ENCODE measurements at places on chromosomes 12 and 14. TPM values are rescaled to one million over a fixed set of nuclear protein-coding genes. Genes with fewer than 3 reads are reported as not detected.
A peak's percentile ranks its signal among the peaks of the same experiment; 100 is the strongest.

The TNFAIP2 gene
- total RNA-seq, result 24.5 TPM

The CCDC38 gene
- total RNA-seq, result not detected

The ACOT4 gene
- 0.63 TPM for total RNA-seq

The FOXA1 gene
- not detected for total RNA-seq

The MGAT4C gene
- 3.2 TPM for total RNA-seq

The SLC8A3 gene
- 1.3 TPM for total RNA-seq

The ATP6V1D gene
- 161 TPM for total RNA-seq

The RFX4 gene
- total RNA-seq, result not detected

The RPL10L gene
- total RNA-seq, result not detected

The OR6C2 gene
- total RNA-seq, result not detected

The MYF5 gene
- not detected for total RNA-seq

- DNase-seq, result no peak
- peaks cover 12% of the 10 kb centered on the region for H3K4me1 ChIP-seq
- no peak overlapping the region for H3K27ac ChIP-seq
- no peak overlapping the region for H3K4me3 ChIP-seq
Observed at GRCh38 chr12:69497308-69498026, 27.3 kb downstream of the FRS2 start.

DNA sequence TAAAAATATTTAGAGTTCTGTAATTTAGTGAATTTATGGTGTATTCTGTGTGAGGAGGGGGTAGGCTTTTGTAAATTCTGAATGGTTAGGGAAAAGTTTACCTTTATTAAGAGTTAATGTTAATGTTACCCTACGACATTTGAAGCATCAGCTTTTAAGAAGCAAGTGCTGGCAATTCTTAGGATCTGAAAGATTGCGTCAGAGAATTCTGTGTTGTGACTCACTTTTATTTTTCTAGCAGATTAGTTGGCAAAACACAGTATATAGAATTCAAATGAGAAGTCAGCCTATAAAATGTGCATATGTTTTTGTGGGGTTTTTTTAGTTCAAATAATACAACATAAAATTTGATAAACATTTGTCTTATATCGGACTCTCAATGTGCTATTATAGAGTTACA is 97.6 kb downstream of the RAD52 start:
- peaks cover 25% of the 10 kb centered on the region for H3K4me1 ChIP-seq
- no peaks in the 10 kb centered on the region for H3K27me3 ChIP-seq
- H3K36me3 ChIP-seq, result no peaks in the 10 kb centered on the region

GRCh38 chr14:104376202-104377140 is 203.1 kb upstream of the C14orf180 start:
- H3K4me1 ChIP-seq, result no peaks in the 10 kb centered on the region
- DNase-seq, result no peak
- no peaks in the 10 kb centered on the region for H3K36me3 ChIP-seq
- no peaks in the 10 kb centered on the region for H3K27me3 ChIP-seq

- H3K27ac ChIP-seq, result peak overlapping the region; percentile 38
- no peaks in the 10 kb centered on the region for H3K27me3 ChIP-seq
- no peaks in the 10 kb centered on the region for H3K36me3 ChIP-seq
- peak; percentile 73 for DNase-seq
Observed at GRCh38 chr14:104865631-104866441, 768 bp downstream of the CEP170B start.

DNA sequence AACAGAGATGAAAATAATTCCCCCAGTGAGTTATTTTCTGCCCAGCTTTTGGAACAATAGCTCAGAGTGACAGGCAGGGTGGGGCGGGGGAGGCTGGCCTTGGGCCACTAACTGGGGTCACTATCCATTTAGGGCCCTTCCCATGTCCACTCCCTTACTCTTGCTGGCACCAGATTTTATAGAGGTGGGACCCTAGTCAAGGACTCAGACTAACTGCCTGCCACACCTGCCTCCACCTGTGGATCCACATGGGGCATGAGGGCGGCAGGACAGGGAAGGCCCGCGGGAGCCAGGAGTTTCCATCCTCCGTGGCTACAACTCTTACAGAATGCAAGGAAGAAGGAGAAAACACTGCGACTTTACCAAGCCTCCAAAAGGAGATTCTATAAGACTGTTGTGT is 10.1 kb downstream of the VDR start:
- no peaks in the 10 kb centered on the region for H3K27me3 ChIP-seq
- H3K4me1 ChIP-seq, result no peaks in the 10 kb centered on the region
- no peak for DNase-seq
- H3K36me3 ChIP-seq, result no peaks in the 10 kb centered on the region

DNA sequence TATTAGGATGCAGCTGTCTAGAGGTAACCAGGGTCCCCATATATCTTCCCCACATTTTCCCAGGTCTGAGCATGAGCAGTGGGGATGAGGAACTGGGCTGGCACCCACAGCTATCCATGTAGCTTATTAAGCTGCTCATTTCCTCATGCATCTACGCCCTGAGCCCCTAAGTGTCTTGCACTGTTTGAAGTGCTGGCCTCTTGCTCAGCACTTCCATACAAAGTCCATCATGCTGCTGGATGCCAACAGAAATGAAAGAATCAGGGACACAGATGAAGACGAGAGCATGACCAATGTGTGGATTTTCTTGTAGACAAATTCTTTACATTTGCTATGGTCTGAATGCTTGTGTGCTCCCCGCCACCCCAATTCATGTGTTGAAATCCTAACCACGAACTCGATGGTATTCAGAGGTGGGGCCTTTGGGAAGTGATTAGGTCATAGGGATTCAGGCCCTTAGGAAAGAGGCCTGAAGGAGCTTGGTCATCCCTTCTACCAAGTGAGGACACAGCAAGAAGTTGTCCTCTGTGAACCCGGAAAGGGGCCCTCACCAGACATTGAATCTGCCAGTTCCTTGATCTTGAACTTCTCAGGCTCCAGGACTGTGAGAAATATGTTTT is 54.5 kb downstream of the C12orf75 start:
- peaks cover 6% of the 10 kb centered on the region for H3K4me1 ChIP-seq
- no peaks in the 10 kb centered on the region for H3K36me3 ChIP-seq
- no peak overlapping the region for H3K27ac ChIP-seq
- no peaks in the 10 kb centered on the region for H3K27me3 ChIP-seq
- DNase-seq, result no peak

GRCh38 chr14:99681101-99681831 is 2.8 kb upstream of the CYP46A1 start:
- H3K36me3 ChIP-seq, result no peaks in the 10 kb centered on the region
- H3K4me1 ChIP-seq, result no peaks in the 10 kb centered on the region
- no peaks in the 10 kb centered on the region for H3K27me3 ChIP-seq
- no peak overlapping the region for H3K27ac ChIP-seq
- H3K4me3 ChIP-seq, result no peak overlapping the region

GRCh38 chr14:95370076-95370475 is 50.4 kb upstream of the CLMN start:
- no peaks in the 10 kb centered on the region for H3K4me1 ChIP-seq
- H3K4me3 ChIP-seq, result no peak overlapping the region
- no peaks in the 10 kb centered on the region for H3K27me3 ChIP-seq
- DNase-seq, result no peak
- no peak overlapping the region for H3K27ac ChIP-seq

DNA sequence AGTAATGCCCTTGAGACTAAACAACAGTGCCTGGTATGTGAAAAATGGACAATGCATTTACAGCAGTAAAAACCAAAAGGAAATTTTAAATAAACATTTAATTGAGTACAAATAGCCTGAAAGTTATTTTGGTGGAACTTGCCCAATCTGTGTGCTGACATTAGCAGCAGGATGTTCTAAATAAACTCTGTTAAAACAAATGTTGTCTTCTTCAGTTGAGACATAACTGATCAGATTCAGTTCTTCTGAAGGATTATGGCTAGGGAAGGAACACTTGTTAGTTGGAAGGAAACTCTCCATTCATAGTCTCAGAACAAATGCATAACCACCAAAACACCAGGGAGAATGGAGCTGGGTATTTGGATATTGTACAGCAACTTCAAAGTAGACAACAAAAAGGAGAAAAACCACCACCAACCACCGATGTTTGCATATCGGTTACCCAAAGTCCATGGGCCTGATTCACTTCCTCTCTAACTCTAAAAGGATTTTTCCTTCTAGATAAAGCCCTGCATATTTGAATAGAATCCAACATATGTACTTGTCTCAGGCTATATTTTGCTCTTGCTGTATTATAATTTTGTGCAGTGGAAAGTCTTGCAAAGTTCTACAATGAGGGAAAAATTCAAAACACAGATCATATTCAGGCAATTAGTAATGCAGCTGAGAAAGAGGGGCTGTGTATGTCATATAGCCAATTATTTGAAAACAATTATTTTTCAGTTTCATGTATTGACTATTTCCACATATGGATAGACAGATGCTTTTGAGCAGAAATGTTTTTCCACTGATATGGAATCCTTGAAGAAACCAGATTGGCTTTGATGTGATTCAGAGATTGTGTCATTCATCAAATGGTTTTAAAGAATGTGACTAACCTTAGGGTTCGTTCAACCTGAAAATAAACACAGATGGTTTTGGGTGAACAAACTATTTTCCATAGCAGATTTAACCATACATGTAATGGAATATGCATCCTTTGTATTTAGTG is 152.2 kb upstream of the BMP4 start:
- H3K4me1 ChIP-seq, result no peaks in the 10 kb centered on the region
- H3K4me3 ChIP-seq, result no peak overlapping the region
- H3K36me3 ChIP-seq, result no peaks in the 10 kb centered on the region
- H3K27ac ChIP-seq, result no peak overlapping the region
- no peak for DNase-seq

DNA sequence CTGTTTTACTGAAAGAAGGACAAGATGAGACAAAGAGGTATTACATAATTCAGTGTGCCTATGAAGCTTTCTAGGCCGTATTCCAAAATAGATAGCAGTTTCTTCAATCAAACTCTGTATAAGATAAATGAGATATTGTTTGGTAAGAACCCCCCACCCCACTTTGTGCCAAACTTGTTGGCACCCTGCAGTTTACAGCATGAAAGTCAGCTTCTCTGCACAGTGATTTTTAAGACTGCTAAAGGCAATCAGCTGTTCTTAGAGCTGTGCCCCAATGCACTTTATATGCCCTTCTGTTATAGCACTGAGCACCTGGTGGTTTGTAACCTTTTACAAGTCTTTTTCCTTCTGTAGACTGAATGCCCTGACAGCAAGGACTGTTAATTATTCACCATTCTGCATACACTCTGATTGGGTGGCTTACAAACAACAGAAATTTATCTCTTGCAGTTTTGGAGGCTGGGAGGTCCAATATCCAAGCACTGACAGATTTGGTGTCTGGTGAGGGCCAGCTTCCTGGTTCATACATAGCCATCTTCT is 76.7 kb downstream of the ANO4 start:
- H3K36me3 ChIP-seq, result no peaks in the 10 kb centered on the region
- no peak overlapping the region for H3K27ac ChIP-seq
- no peak overlapping the region for H3K4me3 ChIP-seq
- H3K4me1 ChIP-seq, result no peaks in the 10 kb centered on the region
- no peaks in the 10 kb centered on the region for H3K27me3 ChIP-seq
- no peak for DNase-seq

DNA sequence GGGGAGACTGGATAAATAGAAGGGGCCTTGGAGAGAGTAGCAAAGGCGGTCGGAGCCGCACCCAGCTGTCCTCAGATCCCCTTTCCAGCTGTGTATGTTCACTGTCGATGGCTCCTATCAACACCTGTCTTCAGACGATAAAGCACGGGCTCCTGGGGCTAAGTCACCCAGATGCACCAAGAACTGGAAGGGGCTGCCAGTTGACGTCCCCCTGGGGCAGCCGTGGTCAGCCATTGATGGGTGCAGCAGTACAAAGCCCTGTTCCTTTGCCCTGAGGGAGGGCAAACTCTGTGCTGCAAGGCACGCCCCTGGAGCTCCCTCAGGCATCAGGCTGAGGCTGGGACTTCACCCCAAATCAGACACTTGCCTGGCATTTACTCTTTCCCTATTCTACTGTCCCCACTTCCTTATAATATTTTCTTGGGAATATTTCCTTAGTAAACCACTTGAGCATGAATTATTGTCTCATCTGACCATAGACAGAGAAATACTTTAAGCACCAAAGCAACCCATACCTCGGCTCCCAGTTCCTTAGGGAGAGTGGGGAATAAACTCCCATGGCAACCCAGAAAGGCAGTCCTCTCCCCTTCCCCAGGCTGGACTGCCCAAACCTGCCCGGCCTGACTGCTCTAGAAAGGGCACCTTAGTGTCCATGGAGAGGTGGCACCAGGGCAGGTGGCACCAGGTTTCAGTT is 59.6 kb upstream of the SCN8A start:
- H3K4me1 ChIP-seq, result no peaks in the 10 kb centered on the region
- no peak overlapping the region for H3K4me3 ChIP-seq
- no peak overlapping the region for H3K27ac ChIP-seq
- H3K36me3 ChIP-seq, result no peaks in the 10 kb centered on the region
- no peak for DNase-seq

- peaks cover 17% of the 10 kb centered on the region for H3K4me1 ChIP-seq
- H3K27ac ChIP-seq, result no peak overlapping the region
- no peak overlapping the region for H3K4me3 ChIP-seq
- H3K27me3 ChIP-seq, result no peaks in the 10 kb centered on the region
- no peaks in the 10 kb centered on the region for H3K36me3 ChIP-seq
Observed at GRCh38 chr12:108862588-108862959, 5.2 kb upstream of the SSH1 start.

GRCh38 chr12:3137268-3137781 is 60.1 kb downstream of the TSPAN9 start:
- no peaks in the 10 kb centered on the region for H3K27me3 ChIP-seq
- no peaks in the 10 kb centered on the region for H3K36me3 ChIP-seq
- H3K4me1 ChIP-seq, result no peaks in the 10 kb centered on the region
- H3K4me3 ChIP-seq, result no peak overlapping the region

- peaks cover 83% of the 10 kb centered on the region for H3K36me3 ChIP-seq
- DNase-seq, result no peak
- no peak overlapping the region for H3K4me3 ChIP-seq
- H3K27ac ChIP-seq, result no peak overlapping the region
Observed at GRCh38 chr14:52876311-52876710, 74.5 kb downstream of the FERMT2 start.

DNA sequence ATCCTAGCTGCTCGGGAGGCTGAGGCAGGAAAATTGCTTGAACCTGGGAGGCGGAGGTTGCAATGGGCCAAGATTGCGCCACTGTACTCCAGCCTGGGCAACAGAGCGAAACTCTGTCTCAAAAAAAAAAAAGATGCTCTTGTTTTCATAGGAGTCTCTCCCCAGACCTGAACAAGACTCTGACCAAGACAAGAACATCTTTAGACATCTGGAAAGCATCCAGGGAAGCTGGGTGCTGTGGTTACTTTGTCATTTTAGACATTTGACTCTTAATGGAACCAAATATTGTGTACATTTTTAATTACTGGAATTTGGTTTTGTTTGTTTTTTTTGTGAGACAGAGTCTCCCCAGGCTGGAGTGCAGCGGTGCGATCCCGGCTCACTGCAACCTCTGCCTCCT is 21.1 kb upstream of the ATF1 start:
- H3K4me3 ChIP-seq, result no peak overlapping the region
- no peaks in the 10 kb centered on the region for H3K4me1 ChIP-seq
- DNase-seq, result no peak
- H3K27me3 ChIP-seq, result no peaks in the 10 kb centered on the region
- peaks cover 79% of the 10 kb centered on the region for H3K36me3 ChIP-seq

GRCh38 chr14:88866305-88866704 is 41.9 kb downstream of the TTC8 start:
- no peak overlapping the region for H3K4me3 ChIP-seq
- H3K27ac ChIP-seq, result no peak overlapping the region
- H3K4me1 ChIP-seq, result no peaks in the 10 kb centered on the region
- DNase-seq, result no peak
- no peaks in the 10 kb centered on the region for H3K27me3 ChIP-seq

GRCh38 chr12:98421316-98421715 is 94.1 kb upstream of the TMPO start:
- no peak overlapping the region for H3K27ac ChIP-seq
- no peak for DNase-seq
- H3K36me3 ChIP-seq, result no peaks in the 10 kb centered on the region
- no peak overlapping the region for H3K4me3 ChIP-seq
- no peaks in the 10 kb centered on the region for H3K4me1 ChIP-seq
